ENCODE measurements at places on chromosomes 3 and 15. TPM values are rescaled to one million over a fixed set of nuclear protein-coding genes. Genes with fewer than 3 reads are reported as not detected.

The GP9 gene
- polyA plus RNA-seq, result not detected

The PEX11A gene
- polyA plus RNA-seq, result 7.5 TPM

The DLL4 gene
- 1.5 TPM for polyA plus RNA-seq

The REC114 gene
- not detected for polyA plus RNA-seq

The GNB4 gene
- 88.5 TPM for polyA plus RNA-seq

The EXD1 gene
- not detected for polyA plus RNA-seq

DNA sequence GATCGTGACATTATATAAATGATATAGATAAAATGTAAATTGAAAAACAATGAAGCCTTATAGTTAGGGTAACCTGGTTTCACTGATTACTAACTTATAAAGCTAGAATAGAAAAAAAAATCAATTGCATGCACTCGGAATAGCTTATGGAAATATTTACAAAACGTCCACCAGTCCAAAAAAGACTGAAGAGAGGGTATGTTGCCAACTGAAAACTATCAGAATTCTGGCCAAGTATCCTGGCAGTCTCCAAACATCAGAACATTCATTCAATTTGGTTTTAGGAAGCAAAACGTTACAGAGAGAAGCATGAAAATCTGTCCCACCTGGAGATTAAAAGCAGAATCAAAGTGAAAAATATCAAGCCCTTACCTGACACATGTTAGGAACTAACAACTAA is 892.4 kb downstream of the ROBO1 start:
- DNase-seq, result no peak

DNA sequence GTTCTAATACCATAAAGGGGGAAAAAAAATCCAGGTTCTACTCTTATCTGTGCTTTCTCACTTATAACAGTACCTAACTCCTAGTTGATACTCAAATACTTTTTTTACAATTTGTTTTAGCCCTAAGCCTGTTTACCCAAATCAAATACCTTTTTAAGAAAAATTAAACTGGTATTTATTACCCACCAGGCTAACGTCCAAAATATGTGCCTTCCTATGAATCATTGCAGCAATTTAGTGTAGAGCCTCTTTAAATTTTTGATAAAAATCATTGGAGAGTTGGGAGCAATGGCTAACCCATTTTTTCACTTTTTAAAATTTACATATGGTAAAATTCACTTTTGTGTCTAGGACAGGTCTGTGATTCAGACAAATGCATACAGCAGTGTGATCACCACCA is 27.9 kb downstream of the FILIP1L start:
- no peak for DNase-seq

GRCh38 chr3:149609595-149609994 is 48.2 kb downstream of the WWTR1 start:
- no peak for DNase-seq

DNA sequence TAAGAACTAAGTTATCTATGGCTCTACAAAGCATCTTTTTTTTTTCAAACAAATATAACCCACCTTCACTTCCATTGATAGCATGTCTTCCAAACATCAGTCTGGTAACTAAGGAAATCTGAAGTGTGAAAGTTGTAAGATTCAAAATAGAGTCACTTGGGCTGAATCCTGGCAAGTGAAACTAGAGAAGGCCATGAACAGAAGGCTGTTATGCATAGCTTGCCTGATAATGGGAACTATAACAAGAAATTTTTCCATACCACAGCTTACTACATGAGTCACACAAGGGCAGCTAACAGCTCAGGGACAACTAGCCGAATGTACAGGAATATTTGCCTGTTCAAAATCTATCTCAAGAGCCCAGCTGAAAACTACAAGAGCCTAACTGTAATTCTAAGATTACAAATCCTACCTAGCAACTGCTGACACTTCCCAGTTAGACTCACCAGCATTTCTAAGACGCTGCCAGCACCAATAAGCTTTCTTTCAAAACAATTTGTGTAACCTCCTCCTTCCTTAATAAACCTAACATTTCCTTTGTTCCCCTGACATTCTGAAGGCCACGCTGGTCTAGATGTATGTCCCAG is 1066.5 kb downstream of the PLOD2 start:
- peak; percentile 16 for DNase-seq

- no peak for DNase-seq
These were observed 12.1 kb upstream of the CSRNP1 start for GRCh38 chr3:39165518-39165917.

- DNase-seq, result no peak
These were observed 29.6 kb upstream of the SECISBP2L start for GRCh38 chr15:49075881-49076280.

GRCh38 chr3:142819179-142819578 is 69.7 kb downstream of the PCOLCE2 start:
- no peak for DNase-seq

- DNase-seq, result no peak
These were observed 67.1 kb upstream of the LMOD3 start for GRCh38 chr3:69189487-69189886.

DNA sequence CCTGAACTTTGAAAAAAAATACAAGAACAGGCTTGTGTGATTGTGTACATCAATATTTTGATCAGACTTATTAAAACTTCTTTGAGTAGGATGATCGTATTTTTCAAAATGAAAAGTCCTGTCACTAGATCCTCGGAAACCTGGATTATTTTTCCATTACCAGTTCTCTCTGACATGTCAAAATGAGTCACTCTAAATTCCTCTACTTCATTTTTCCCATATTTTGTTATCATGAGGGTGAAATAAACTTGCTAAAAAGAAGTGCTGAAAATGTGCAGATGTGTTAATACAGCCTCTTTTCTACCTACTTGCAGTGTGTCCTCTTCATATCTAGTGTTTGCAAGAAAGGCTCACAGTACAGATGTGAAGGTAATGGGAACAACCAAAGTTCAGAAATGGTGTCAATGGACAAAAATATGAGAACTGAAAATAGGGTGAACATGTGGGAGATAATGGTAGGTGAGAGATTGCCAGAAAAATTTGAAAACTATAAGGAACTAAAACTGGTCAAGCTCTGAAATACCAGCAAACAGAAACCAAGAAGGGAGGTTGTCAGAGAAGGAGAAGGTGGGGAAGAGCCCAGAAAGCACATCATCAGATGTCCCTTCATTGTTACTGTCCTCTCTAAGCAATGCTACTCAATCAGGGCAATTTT is 108.2 kb downstream of the EOMES start:
- no peak for DNase-seq

DNA sequence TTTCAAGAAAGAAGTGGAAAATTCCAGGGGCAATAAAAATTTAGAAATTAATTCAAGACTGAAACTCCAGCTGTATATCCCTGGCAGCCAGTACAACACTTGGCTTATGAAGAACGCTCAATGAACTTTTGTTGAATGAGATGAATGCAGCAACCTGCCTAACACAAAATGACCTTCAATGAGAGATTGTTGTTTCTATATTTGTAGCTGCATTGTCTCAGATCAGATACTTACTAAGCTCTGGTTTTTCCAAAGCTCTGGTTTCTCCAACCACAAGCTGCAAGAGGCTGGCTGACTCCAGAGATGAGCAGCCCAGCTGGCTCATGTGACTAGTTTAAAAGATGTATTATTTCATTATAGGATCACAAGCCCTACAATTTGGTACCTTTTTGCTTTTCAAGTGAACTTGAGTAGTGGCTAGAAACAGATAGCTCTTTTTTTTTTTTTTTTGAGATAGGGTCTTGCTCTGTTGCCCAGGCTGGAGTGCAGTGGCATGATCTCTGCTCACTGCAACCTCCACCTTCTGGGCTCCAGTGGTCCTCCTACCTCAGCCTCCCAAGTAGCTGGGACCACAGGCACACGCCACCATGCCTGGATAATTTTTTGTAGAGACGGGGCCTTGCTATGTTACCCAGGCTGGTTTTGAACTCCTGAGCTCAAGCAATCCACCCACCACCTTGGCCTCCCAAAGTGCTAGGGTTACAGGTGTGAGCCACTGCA is 57.4 kb downstream of the UMPS start:
- no peak for DNase-seq

DNA sequence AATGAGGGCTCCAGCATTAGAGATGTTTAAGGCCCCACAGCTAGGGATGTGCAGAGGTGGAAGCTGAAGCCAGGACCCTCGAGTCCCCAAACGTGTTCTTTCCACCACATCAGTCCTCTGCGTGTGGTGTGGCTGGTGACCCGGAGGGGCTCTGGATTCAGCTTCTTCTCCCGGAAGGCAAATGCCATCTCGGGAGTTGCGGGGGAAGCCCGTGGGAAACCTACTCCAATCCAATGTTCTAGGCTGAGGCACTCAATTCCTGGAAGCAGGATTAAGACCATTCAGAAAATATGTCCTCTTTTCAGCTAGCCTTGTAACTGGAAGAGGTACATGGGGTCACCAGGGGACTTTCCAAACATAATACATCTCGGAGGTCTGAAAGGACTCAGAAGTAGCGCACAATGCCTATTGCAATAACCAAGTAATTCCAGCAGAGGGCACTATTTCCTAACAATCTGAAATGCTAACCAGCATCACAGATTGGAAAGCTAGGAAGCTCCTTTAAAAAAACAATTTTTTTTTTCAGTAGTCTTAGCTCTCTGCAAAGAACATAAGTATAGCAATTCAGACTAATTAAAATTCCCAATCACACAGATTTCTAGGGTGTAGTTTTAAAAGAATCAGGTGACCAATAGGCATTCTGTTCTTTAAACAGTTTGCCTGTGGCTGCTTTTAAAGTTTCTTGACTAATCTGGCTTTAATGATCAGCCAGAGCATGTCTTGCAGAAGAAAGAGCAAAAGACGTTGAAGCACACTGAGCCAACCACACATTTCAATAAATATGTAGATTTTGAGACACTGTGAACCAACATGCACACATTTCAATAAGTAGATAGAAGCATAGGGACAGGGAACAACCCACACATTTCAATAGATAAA is 36.1 kb downstream of the BNC1 start:
- peak; percentile 26 for DNase-seq

- DNase-seq, result no peak
These were observed 890 bp upstream of the ADIPOQ start for GRCh38 chr3:186841620-186842019.

DNA sequence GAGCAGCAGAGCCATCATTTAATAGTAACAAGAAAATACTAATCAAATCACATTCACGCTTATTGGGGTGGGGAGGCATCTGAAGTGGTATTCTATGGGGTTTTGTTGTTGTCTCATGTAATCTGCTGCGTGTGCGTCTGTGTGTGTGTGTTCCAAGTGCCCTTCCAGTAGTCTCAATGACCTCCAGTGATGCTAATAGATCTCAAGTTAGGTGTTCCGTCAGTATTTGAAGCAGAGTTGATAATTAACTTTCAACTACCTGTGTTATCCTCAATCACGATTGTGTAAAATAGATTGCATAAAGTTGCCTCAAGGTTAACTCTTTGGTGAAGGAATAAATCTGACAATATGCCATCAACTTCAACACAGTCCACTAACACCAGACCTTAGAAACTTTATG is 375.0 kb downstream of the MECOM start:
- DNase-seq, result no peak

GRCh38 chr3:318903-319302 is 122.3 kb downstream of the CHL1 start:
- no peak for DNase-seq

DNA sequence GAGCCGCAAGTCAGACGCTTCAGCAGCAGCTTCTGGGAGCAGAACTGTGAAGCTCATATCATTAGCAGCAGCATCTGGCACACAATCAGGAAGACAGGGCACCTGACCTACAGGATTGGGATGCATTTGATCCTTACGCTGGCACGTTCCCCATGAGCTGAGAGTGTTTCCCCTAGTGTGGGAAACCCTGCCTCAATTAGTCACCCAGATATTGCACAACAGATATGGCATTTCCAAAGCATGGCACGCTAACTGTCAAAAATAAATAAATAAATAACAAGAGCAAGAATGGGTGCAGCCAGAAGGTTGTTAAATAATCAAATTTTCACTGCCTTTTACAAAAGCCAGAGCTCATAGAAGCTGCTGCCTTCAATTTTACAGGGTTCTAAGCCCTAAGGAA is 189.6 kb upstream of the THBS1 start:
- no peak for DNase-seq

Data from AG04450 (cell line).